Keratinocyte (primary cell): ENCODE measurements at places on chromosomes 16 and 17.
A peak's percentile ranks its signal among the peaks of the same experiment; 100 is the strongest.

GRCh38 chr17:52470553-52470952, 312.0 kb upstream of the CA10 start:
- DNase-seq = no peak

GRCh38 chr16:67528222-67528869, at the start of gene RIPOR1:
Gene RIPOR1 (plus strand): TSS chr16:67528829. CDS start chr16:67538447, 9,618 bp downstream.
- DNase-seq = no peak

DNA sequence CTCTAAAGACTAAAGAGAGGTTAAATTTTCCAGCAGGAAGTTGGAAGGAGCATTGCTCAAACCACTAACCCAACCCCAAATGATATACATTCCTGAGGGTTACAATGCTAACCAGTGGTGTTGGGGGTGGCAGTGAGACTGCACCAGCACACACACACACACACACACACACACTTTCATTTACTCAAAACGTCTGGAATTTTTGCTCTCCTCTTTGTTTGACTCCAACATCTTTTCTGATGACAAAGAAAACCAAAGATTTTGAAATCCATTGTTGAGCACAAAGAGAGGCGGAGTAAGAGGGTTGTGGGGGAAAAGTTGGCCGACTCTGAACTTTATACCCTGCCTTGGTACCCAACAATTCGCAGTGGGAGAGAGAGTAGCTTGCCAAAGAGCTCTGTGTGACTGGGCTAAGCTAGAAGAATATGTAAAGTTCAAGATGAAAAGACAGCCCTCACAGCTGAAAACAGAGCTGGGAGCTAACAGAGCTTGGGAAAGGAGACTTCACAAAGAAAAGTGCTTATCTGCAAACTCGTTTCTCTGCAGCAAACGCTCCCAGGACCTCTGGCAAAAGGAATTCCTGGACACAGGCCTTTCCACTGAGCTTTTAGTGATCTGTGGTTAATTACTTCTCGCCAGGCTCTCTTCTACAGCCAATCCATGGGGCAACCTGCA, 426.0 kb upstream of the CDH11 start:
- DNase-seq = peak; percentile 48

DNA sequence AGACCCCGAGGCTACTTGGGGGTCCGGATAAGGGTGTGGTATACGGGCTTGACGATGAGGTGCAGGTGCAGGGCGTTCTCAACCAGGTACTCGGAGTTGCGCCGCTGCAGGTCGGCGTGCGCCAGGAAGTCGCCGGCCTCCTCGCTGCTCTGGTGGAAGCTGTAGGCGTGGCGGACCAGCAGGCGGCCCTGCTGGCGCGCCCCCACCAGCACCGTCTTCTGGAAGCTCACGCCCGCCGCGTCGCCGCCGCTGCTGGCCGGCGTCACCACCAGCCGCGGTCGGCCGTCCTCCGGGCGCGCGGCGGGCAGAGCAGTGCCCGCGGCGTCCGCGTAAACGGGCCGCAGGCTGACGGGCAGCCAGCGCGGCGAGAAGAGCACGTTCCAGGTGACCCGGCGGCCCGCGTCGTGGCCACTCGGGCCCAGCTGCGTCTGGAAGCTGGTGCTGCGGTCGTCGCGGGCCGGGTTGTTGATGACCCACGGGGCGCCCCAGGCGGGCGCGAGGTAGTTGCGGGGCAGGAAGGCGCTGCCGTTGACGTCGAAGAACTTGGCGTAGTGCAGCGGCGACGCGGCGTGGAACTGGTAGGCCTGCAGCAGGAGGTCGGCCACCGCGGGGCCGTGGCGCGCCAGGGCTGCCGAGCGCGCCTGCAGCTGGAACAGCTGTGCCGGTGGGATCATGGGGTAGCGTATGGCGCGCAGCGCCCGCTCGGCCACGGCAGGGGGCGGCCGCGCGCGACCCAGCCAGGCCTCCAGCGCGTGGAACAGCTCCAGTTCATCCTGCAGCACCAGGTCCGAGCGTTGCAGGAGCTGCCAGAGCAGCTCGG, 4.8 kb downstream of the BTBD17 start:
- DNase-seq = no peak

GRCh38 chr16:72940886-72941285, 107.0 kb downstream of the ZFHX3 start:
- DNase-seq = no peak

- no peak for DNase-seq
Measured at GRCh38 chr17:49447628-49448302, 33.1 kb upstream of the PHB1 start.

GRCh38 chr17:44522883-44523671, 19.9 kb upstream of the GPATCH8 start:
- DNase-seq = no peak

- DNase-seq = no peak
Measured at GRCh38 chr17:74713171-74713755, 540 bp upstream of the CD300LF start.

DNA sequence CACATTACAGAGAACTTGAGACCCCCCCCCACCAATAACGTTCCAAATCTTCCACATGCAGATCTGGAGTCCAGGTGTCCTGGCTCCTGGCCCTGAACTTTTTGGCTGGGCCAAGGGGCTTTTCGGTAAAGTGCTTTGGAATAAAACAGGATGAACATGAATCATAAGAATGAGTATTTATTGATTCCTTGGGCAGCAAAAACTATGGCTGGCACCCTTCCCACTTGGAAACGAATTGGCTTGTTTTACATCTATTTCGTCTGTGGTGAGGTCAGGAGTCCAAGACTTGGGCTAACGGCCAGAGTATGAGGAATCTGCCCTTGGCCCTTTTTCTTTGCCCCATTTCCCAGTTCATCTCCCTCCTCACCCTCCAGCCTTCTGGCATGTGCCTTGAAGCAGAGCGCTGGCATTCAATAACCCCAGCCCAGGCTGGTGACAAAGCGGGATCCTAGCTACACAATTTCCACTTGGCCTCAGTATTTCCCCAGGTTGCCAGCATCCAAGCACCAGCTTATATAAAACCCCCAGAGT, 4.1 kb upstream of the UBTF start:
- no peak for DNase-seq

DNA sequence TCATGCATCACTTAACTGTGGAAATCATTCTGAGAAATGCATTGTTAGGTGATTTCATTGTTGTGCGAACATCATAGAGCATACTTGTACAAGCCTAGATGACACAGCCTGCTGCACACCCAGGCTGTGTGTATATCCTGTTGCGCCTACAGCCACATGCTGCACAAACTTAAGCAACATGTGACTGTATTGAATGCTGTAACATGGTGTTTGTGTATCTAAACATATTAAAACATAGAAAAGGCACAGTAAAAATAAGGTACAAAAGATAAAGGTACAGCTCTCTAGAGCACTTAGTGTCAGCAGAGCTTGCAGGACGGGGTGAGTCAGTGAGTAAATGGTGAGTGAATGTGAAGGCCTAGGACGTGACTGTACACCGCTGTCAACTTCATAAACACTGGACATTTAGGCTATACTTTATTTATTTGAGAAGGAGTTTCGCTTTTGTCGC, 11.9 kb downstream of the FOXK2 start:
- no peak for DNase-seq

DNA sequence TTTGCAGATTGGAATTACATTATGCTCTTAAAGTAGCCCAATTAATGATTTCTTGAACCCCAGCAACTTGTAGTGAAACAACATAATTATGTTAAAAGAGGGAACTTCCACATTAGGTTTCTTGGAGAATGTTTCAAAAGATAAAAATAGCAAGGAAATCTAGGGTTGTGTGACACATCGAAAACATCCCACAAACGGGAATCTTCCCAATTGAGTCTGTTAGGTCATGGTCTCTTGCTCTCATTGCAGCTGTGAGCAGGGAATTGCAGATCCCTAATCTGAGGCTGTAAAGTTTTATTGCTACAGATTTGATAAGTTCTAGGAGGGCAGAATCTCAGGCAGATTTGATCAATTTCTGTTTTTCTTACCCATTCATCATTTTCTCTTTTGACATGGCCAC, 6.7 kb upstream of the LPO start:
- DNase-seq = no peak

DNA sequence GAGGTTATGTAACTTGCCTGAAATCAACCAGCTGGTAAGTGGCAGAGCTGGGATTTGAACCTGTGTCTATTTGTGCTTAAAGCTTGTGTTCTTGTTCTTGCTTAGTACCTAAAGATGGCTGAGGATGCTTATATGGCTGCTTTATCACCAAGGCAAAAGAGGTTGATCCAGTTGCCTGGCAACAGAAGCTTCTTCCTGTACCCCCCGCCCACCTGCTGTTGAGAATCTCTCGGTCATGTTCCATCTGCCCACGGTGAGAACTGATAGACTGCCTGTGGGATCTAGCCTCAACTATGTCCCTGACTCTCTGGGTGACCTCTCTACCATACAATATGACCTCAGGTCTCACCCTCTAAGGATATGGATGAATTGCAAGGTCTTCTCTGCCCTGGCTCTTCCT, 60.7 kb downstream of the ABCC6 start:
- no peak for DNase-seq

DNA sequence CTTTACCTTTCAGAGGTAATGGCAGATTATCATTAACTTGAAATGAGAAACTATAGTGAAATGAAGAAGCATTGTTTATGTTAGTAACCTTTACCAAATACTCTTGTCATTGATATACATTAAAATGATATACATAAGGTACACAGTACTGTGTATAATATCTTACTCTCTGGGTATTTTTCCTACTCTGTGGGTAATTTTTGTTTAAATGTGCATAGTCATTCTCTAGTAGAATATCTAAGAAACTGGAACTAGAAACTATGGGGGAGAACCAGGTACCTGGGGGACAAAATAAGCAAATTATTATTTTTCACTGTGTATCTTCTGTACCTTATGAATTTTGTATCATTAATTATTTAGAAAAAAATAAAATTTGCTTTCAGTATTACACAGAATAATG, 20.6 kb upstream of the PHAF1 start:
- DNase-seq = no peak

GRCh38 chr17:80603396-80603795, 58.8 kb downstream of the RPTOR start:
- no peak for DNase-seq

DNA sequence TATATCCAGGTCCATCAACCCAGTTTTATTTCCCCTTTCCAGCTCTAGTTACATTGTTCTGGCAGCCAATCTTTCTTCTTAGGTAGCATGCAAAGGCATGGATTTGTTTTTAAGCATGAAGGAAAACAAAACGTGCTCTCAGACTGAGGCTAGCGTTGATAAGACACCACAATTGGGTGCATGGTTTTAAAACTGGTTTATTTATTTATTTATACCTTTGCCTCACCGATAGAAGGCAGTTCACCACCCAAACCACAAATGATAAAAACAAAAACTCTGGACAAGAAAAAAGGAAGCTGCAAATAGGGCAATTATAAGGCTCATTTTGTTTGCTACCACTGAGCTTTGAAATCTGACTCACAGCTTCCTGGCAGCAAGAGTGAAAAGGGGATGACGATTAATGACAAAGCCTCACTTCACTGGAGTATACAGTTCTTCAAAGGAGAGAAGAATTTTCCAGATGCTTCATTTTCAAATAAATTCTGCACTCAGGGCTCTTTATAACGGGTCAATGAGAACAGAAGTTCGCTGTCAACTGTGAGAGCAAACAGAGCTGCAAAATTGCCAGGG, 278.4 kb upstream of the IRX5 start:
- DNase-seq = no peak

DNA sequence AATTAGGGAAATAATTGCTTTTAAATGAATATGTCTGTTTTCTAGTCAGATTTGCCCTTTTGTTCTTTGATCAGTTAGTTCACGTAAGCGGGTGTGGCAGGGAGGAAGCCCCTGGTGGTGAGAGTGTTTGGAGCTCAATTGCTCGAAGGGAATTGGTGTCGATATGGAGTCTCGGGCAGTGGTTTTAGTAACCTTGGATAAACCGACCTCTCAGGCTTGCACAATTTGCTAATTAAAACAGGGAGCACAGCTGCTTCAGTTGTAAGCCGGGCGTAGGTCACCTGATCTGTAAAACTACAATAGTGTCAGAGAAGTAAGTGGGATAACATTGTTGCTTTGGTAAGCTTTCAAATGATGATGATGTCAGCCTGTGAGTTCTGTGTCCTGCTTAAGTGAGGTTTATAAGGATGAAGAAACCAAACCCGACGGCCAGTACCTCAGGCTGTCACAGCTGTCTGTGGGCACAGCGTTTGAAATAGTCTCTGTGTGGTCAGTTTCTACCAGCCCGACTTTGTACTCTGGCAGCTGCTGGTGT, 2.9 kb downstream of the ZNF750 start:
- DNase-seq = no peak

GRCh38 chr17:66990047-66990446, 25.5 kb downstream of the CACNG4 start:
- DNase-seq = no peak

- DNase-seq = peak; percentile 42
Measured at GRCh38 chr17:28008513-28008912, 34.0 kb upstream of the NLK start.

- no peak for DNase-seq
Measured at GRCh38 chr17:55350825-55351205, 70.8 kb downstream of the MMD start.

GRCh38 chr16:23146877-23147601, 2.2 kb downstream of the USP31 start:
- no peak for DNase-seq

DNA sequence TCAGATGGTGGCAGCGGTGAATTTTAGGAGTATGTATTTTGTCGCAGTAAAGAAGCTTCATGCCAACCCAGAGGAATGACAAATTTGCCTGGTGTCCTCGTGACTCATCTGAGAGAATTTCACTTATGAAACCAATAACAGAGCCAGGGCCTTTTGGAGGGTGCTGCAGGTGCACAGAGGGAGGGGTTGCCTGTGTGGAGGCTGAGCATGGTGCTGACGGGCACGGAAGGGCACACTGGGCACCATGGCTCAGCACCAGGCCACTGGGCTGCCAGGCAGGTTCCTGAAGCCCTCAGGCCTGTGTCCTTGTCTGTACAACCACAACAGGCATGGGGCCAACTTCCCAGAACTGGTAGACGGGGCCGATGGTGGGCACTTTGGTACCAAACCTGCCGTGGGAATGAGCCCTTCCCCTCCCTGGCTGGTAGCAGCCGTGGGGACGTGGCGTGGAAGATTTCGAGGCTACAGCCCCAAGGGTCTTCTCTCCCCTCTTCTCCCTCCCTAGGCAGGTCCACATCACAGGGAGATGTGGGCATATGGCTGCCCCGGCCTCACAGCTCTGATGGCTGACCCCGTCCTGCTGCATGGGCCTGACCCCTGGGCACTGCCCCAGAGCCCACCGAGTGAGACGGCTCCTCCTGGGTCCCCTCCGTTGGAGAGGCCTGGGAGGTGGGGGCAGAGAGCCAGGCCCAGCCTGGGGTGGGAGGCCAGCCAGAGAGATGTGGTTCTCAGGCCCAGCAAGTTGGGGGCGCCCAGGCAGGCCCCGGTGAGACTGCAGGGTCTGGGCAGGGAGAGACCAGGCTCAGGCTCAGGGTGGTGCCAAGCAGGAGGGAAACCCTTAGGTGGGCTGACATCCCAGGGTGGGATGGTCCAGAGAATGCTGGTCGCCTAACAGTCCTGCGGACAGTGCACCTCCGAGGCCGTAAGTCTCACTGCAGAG, 30.2 kb upstream of the ZNF469 start:
- no peak for DNase-seq

- no peak for DNase-seq
Measured at GRCh38 chr16:75083813-75084212, 32.8 kb downstream of the LDHD start.

- DNase-seq = no peak
Measured at GRCh38 chr17:67221062-67221998, 23.7 kb downstream of the HELZ start.
